ENCODE measurements at places on chromosomes 1 and 21.

- no peak for DNase-seq
Measured at GRCh38 chr1:7921796-7922195, 18.8 kb downstream of the TNFRSF9 start.

- no peak for DNase-seq
Measured at GRCh38 chr1:155504207-155504606, 58.4 kb downstream of the ASH1L start.

DNA sequence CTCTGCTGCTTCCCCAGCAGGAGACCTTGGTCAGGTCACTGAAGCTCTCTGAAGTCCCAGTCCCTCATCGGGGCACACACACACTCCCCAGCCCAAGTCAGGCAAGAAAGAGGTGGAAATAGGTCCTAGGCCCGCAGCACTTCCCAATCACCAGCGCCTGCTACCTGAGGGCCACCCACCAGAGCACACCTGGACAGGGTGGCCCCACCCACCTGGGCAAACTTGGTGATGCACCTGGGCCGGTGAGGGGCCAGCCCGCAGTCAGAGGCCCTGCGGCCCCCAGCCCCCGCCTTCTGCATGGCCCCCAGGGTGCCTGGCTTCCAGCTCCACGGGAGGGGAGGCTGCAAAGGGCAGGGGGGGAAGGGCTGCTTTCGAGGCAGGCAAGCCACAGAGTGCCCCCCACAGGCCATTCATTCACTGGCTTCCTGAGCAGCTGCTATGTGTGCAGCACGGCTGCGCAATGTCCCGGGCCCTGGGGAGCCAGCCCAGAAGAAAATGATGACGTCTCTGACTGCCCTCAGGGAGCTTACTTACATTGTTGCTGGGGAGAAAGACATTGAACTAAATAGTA lies 4.7 kb downstream of the SH2D5 start:
- no peak for DNase-seq

DNA sequence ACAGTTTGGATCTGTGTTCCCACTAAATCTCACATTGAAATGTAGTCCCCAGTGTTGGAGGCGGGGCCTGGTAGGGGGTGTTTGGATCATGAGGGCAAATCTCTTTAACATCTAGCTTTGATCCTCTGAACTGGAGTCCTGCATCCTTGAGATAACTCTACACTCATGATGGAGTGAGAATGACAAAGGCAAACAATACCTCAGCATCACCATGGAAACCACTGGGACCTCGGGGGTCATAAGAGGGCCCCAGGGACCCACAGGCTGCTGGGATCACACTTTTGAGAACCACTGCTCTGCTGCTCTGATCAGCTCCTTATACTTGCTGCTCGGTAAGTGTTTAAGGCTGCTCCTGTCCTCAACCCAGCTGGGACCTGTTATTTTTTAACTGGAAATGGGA lies 13.4 kb upstream of the OBSCN start:
- DNase-seq = no peak

DNA sequence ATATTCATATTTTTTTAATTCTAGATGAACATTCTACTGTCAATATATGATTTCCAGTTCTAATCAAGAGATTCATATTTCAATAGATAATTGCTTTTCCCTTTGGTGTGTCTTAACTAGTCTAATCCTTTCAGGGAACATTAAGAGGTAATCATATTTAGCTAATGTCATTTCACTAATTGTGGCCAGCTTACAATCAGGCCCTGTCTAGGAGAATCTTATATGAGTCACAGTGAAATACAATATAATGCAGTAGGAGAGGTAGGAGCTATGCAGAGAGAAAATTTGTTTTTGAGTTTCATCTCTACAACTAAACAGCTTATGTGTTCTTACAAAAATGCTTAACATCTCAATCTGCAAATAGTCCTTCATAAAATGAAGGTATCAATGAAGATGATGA lies 85.9 kb downstream of the DPYD start:
- no peak for DNase-seq

GRCh38 chr21:41506611-41507520 lies 1.1 kb downstream of the TMPRSS2 start:
- DNase-seq = no peak

GRCh38 chr1:229907884-229908638 lies 159.0 kb upstream of the GALNT2 start:
- DNase-seq = no peak

DNA sequence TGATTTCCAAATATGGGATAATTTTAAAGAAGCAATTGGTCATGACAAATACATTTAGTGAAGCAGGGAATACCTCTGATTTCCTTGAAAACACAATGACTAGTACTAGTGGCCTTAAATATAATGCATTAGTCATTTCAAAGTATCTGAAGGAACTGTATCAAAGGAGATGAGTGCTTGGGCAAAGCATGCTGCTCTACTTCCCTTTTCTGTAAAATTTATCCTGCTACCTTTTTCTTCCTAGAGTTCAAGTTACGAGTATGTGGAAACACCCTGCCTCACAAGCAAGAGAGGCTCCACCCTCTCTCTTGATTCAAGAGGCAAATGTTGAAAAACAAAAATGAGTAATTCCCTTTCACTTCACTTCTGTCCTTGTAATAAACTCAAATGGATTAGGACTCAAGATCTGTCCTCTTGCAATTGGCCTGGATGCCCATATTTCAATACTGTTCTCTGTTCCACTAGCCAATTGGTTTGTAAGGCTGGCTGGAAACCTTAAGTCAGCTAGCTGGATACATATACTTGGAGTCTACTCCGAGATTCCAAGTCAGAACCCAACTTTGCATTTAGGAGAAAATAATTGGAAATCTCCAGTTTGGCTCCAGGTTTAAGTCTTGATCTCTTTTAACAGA lies 92.5 kb downstream of the CDC42BPA start:
- no peak for DNase-seq

- no peak for DNase-seq
Measured at GRCh38 chr1:25568834-25569596, 25.6 kb downstream of the LDLRAP1 start.

DNA sequence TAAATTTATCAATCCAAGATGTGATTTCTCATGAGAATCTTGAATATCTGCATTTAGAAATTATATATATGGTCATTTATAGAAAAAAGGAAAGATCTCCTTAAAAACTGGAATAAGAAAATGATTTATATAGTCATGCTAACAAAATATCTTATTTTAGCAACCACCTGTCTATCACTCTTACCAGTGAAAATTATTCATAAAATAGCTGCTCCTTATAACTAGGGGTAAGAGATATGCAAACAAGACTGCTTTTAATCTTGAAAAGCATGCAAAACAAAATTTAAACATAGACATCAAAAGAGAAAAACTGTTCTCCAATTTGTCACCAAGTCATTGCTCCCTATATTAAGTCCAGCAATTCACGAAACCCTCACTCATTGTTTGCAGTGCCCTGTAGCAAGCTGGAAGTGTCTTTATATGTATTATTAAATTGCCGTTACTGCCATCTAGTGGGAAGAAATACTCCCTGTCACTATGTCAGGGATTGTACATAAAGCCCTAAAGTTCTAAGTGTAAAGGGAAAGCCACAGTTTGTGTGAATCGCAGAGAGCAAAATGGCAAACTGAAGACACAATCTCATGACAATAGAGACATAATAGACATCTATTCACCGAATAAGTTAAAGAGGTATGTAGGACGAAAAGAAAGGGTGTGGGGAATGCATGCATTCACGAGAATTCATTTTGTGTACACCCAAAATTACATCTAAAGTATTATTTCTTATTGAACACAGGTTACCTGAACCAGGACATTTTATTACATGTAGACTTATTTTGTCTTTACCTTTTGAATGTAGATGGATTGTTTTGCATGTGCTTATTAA lies 600.5 kb downstream of the USP25 start:
- no peak for DNase-seq

DNA sequence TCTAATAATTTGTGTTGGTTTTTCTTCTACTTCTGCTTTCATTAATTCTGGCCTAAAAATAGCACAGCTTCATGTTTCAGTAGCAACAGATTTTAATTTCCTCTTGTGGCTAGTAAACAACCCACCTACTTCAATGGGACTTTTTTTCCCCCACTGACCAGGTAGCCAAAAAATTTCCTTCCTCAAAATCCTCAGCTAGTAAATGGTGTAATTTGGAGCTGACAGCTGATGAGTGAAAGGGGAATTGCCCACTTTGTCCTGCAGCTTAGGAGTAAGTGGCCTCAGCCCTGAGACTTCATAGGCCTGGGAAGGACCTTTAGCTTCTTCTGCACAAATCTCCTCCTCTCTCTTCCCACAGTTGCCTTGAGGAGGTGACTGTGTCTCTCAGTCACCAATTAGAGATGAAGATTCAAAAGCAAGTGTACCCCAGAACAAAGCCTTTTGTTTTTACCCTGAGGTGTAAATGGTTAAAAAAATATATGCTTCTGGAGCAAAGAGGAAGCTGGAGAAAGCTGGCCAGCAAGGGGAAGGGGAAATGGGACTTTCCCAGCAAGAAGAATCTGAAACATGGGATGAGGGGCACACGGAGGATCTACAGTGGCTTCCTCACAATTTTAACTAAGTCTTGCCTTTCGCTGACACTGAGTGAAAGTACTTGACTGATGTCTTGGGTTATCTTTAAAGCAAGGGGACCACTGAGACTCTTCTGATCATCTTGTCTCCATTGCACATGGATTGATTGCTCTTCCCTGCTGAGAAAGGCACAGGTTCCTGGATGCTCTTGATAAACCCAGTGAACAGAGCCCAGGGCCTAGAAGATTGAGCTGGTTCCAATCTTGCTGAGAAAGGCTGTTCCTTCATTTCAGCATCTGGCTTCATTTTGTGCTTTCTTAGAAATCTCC lies 35.8 kb upstream of the VCAM1 start:
- DNase-seq = no peak

DNA sequence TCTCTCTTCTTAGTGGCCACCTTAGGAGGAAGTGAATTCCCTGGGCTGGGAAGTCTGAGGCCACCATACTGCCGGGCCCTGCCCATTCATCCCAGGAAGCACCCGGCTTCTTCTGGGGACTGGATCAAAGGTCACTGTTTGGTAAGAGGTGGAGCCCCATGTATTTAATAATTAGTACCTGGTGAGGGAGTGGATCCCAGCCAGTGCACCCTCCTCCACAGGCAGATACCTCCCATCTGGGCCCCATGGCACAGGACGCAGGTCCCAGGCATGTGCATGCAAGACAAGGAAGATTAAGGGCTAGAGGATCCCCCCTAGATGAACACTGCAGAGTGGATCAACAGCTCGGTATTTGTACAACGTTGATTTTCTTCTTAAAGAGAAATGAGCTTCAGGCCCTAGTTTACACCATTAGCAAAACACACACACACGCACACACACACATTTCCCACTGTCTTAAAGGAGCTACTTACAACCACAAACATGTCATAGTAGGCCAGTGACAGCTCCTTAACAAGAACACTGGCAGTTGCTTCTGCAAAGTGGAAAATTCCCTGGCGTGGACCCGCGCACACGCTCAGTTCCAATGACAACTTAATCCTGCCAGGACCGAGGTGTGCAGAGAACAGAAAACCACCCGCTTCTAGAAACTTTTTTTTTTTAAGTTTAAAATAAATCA lies 90.7 kb downstream of the MRPL37 start:
- no peak for DNase-seq

- no peak for DNase-seq
Measured at GRCh38 chr1:154497026-154497806, 4.8 kb upstream of the TDRD10 start.

DNA sequence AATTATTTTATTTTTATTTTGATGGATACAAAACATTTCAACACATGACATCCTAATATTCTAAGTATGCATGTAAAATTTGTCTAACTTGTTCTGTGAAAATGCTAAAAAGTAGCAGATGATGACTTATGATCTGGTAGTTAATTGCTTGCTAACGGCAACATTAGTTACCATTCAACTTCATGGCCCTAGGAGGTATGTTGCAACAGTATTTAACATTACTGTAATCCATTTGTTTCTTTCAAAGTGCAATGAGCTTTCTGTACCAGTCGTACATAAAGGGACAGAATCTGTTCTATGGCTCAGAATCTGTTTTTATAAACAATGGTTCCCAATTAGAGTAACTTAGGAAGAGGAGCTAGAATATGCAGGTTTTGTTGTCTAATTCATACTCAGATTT lies 91.5 kb upstream of the ZNHIT6 start:
- DNase-seq = no peak

DNA sequence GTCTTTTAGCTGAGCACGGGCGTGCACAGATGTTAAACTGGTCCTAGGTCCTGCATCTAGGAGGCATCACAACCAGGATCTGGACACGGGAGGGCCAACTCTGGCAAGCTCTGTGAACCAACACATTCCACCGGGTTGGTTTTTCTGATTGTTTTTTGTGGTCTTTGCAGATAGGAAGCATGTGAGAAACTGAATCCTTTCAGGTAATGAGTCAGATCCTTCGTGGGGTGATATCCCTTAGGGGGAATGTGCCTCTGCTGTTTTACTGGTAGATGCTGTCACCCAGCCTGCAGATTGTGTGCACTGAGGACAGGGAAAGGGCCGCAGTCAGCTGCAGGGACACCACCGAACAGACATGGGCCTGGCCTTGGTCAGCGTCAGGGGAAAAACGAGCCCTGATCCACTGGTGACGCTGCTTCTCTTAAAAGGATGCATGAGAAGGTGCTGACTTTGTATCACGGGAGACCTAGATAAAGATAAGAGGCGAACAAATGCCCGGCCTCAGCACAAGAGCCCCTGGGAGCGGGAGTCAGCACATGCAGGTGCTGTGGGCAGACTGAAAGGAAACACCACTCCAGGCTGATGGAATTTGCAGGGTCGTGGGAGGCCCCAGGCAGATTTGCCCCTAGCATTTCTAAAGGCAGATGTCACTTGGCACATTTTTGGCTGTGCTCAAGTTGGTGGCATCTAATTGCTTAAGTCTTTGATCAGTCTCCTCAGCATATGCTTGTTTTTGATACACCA lies 51.1 kb downstream of the DOP1B start:
- peak; percentile 6 for DNase-seq

- no peak for DNase-seq
Measured at GRCh38 chr1:97500760-97501159, 420.1 kb downstream of the DPYD start.

GRCh38 chr1:202662081-202662480 lies 48.2 kb downstream of the SYT2 start:
- DNase-seq = no peak

Data from stimulated activated CD8-positive, alpha-beta memory T cell treated with anti-CD3 and anti-CD28 coated beads, Interleukin-7, amount 100 ng/mL, for 48 hours (primary cell).